ENCODE measurements at places on chromosomes 2 and 18.

GRCh38 chr18:11736656-11737055 lies 47.6 kb downstream of the GNAL start:
- peak; percentile 16 for DNase-seq

DNA sequence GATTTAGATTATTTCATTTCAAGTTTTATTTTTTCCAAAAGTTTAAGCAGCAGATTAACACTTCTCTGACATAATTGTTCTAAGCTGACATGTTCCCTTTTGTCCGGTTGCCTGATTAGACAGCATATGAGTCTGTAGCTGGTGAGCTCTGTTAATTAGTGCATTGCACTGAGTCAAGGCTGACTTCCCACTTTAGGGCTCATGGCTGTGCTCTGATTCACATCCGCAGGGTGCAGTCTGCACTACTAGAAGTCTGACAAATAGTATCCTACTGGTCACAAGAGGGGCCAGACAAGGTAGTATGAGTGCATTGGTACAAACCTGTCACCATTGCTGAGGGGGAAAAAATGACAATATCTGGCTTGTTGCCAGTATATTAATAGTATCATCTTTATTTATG lies 443.9 kb upstream of the ZNF804A start:
- peak; percentile 18 for DNase-seq

DNA sequence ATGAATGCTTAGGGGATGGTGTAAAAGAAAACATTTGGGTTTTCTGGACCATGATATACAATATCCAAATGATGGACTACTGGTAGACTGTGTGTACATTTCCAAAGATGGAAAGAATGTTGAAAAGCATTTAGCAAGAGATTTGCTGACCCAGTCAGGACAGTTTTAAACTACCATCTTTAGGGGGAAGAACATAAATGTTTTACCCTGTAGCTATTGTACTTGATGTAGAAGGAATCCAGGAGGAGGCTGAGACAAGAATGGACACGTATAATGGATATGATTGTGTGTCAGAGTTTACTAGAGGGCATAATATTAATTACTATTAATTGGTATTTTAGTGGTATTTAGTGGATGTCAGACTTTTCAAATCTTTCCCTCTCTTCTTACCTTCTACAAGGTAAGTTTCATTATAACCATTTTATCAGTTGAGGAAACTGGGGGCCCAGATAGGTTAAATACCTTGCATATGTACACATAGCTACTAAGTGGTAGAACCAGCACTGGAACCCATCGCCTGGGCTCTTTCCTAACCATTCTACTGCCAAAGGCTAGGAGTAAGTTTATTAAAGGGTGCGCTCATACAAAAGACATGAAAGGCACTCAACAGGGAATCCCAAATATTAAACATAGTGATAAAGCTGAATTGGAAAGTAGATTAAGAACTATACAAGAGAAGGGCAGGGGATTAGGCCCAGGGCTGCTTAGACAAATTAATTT lies 8.9 kb downstream of the TACR1 start:
- DNase-seq, result no peak

- DNase-seq, result no peak
Observed at GRCh38 chr2:44642123-44642857, 280.5 kb downstream of the CAMKMT start.

- DNase-seq, result no peak
Observed at GRCh38 chr2:121284463-121285449, at the start of gene TFCP2L1. TSS of gene TFCP2L1 (minus strand) at chr2:121285202. CDS start at chr2:121285109, 93 bp downstream.

DNA sequence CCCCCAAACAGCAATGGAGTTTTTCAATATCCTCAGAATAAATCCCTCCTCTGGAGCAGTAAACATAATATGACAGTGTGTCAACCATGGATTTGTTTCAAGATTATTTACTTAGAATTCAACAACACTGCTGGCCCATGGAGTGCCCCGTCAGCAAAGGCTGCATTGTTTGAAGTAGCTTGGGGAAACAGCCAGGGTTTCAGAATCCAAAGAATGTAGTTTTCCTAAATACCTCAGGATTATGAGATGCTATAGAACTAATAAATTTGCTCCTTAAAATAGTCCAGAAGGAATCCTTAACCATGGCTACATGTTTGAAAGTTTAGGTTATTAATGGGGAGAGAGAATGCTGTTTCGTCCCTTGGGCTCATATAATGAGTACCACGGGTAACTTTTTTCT lies 13.1 kb upstream of the CETN1 start:
- no peak for DNase-seq

DNA sequence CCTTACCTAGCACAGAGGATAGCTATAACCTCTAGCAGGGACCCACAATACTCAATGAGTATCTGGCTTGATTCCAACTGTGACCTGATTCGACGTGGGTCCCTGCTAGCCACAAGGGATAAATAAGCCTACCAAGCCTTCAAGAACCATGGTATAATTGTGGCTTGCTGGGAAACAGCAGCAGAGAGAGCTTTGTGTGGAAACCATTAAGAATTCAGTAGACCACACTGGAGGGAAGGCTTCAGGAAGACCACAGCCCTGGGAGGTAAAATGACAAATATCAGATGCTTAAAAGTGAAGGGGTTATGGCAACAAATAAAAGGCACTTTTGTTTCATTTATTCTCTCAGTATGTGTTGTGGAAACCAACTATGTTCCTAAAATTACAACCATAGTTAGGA lies 82.6 kb upstream of the WIPF1 start:
- no peak for DNase-seq

- DNase-seq, result peak; percentile 98
Observed at GRCh38 chr2:223041527-223042109, 10.4 kb upstream of the KCNE4 start.

GRCh38 chr2:63865159-63865799 lies 23.6 kb downstream of the UGP2 start:
- DNase-seq, result peak; percentile 55

DNA sequence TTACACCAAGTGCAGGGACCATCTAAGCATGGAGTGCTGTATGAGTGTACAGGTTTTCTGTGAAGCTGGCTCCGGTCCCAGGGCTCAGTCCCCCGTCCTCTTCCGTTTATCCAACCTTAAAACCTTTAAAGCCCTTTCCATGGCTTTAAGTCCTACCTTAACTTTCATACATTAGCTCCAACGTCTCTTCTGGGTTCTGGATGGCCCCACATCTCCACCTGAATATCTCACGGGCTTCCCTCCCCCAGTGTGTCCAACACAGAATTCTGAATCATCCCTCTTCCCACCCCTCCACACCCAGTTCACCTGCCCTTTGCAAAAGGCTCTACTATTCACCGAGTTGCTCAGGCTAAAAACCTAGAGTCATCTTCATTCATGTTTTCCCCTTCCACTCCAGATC lies 12.8 kb downstream of the ARHGAP25 start:
- DNase-seq, result no peak

- peak; percentile 62 for DNase-seq
Observed at GRCh38 chr2:199973703-199974102, 18.3 kb downstream of the MAIP1 start.

- DNase-seq, result peak; percentile 40
Observed at GRCh38 chr2:224968051-224968450, 74.2 kb downstream of the DOCK10 start.

- DNase-seq, result peak; percentile 29
Observed at GRCh38 chr2:195304310-195304709, 352.7 kb upstream of the SLC39A10 start.

DNA sequence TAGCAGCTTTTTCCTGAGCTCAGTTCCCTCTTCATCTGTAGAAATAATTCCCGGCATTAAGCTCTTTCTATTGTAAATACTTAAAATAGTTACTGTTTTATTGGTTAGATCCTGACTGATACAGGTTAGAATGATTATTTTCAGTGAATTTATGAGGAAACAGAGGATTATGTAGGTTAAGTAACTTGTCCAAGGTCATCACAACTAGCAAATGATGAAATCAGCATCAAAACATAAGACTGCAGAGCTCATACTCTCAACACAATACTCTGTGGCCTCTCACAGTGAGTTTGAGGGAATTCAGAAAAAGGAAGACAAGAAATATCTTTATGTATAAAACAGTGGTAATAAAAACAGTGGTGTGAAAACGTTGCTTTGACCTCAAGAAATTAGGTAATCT lies 113.2 kb upstream of the DLX2 start:
- DNase-seq, result no peak

DNA sequence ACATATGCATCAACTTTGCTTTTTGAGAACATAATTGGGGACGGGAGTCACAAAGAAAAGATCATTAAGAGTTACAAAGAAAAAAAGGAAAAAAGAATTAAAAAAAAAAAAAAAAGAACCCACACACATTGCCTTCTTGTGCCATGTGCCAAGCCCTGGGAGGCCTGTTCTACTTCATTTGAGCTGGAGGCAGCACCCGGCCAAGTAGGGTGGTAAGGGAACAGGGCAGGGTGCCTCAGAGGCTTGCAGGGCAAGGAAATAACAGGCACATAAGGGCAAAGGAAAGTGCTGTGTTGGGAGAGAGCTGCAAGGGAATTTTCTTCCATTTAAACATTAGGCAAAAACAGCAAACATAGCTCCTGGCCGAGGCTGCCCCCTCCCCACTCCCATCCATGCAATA lies 418.0 kb downstream of the TMEM182 start:
- no peak for DNase-seq

DNA sequence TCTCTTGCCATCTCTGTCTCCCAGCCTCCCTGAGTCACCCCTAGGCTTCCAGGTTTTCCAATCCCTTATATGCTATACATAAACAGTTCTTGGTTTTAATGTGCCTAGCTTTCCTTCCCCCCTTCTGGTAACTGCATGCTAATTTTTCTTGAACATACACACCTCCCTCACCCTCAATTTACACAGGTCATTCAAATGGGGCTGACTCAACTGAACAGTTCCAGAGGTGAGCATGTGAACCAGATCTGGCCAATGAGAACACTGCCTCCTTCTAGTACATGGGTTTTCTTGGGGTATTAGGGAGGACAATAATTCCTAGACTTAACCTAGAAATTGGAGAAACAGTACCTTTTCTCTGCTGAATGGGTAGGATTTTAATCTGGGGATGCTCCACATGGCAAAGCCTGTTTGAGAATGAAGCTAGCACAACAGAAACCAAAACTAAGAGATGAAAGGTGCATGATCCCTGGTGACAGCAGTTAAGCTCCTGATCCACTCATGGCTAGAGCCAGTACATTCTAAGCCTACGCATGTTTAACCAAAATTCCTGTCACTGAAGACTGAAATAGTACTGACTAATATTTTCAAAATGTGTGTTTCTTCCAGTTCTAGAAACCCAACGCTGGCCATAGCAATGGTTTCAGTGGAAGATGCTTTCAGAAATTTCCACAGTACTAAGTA lies 11.8 kb downstream of the SLC25A12 start:
- peak; percentile 12 for DNase-seq

- DNase-seq, result no peak
Observed at GRCh38 chr2:239146741-239147181, 254.1 kb downstream of the HDAC4 start.

DNA sequence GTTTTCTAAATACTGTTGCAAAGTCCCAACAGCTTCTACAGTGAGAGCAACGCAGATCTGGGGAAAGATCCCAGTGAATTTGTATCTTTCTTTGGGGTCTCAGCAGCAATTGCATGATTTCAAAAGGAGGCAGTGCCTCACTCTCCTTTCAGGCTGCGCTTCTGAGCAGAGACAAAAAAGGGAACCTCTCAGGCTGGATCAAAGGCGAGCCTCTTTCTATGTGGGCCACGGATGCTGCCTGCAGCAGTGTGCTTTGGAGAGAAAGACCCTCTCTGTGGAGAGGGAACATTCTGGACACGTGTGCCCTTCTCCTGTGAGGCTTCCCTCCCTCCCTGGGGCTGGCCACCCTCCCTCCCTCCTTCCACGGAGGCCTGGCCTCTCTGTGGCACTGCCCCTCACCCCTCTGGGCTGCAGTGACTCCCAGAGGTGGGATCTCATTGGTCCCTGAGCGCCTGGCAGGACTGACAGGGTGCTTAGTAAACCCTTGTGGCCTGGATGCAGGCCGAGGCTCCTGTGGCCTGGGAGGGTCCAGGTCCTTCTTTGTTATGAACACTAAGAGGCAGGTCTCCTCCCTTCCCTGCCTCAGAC lies 21.6 kb upstream of the PDIA6 start:
- no peak for DNase-seq

DNA sequence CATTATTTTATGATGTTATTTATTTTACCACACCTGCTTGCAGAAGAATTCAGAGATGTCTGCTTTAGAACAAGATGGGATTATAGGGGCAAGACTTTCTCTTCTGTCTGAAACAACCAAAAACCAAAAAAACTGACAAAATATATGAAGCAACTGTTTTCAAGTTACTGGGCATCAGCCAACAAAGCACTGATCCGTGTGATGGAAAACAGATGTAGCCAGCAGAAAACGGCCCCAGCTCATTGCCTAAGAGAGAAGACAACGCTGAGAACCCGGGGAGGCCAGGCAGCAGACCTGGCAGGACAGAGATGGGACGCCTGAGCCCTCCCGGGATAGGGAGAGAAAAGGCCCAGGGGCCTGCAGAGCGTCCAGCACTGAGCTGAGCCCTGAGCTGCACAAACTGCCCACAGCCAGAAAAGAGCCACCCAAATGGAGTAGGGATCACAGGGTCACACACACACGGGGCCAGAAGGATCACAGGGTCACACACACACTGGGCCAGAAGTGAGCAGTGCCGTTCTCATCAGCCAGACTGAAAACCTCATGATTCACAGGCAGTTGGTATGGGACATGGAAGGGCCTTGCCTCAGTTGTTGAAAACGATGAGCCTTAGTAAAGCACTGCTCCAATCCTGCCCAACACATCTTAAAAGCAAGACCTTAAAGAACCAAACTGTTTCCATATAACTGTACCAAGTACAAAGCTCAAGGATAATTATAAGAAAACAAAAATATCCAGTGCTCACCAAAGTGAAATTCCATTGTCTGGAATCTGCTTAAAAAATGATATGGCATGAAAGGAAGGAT lies 12.1 kb downstream of the PXDN start:
- peak; percentile 95 for DNase-seq

DNA sequence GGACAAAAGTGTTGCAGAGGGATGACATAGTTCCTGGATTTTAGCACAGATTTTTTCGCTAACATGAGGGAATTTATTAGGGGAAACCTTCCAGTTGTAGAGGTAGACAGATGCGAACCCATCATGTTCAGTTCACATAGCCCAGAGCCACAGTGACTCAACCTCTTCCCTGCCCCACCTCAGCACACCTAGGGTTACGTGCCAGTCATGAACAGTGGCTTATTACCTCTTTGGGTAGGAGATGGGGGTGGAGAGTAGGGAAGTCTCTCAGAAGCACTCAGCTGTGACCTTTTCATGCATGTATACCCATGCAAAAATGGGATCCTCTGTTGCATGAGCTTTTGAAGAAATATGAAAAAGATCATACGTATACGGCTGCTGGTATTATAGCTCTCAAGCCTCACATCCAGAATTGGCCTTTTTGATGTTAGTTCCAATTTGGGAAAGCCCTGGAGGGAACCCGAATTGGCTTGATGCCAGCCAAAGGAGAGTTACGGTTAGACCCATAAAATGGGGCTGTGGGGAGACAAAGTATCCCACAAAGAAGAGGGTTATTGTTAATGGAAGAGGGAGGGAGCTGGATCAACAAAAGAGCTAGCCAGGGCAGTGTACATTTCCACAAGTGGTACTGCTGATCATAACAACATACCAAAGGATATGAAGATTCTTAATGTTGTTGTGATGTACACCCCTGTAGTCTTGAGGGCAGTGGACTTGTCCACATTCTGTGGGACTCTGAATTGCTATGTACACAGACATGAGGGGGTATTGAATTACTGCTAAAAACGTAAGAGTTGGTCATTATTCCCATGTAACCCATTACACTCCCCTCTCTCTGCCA lies 4.9 kb downstream of the TANC1 start:
- peak; percentile 24 for DNase-seq
